ENCODE measurements at places on chromosomes 13 and 19.

GRCh38 chr13:109666656-109667055 lies 119.7 kb downstream of the IRS2 start:
- no peak for DNase-seq

DNA sequence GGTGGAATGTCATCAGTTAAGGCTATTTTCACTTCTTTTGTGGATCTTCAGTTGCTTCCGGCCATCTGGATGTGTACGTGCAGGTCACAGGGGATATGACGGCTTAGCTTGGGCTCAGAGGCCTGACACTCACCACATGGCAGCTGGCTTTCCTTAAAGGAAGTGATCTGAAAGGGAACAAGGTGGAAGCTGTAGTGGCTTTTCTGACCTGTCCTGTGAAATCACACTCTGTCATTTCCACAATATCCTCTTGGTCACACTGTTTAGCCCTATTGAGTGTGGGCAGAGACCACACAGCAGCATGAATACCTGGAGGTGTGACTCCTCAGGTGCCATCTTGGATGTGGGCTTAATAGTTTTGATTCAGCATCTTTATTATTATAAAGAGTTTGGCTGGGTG lies 4.5 kb upstream of the BAX start:
- no peak for DNase-seq

GRCh38 chr19:16588824-16589577 lies 16.8 kb upstream of the SLC35E1 start:
- no peak for DNase-seq

DNA sequence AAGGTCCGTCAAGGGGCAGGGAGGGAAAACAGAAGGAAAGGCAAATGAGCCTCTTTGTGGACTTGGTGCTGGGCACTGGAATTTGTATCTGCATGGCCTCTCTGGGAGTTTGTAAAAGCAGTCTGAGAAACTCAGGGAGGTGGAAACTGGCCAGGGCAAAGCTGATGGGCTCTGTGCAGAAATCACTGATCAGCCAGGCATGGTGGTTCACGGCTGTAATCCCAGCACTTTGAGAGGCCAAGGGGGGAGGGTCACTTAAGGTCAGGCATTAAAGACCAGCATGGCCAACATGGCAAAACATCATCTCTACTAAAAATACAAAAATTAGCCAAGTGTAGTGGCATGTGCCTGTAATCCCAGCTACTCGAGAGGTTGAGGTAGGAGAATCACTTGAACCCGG lies 369.9 kb upstream of the ZNF507 start:
- DNase-seq = no peak

DNA sequence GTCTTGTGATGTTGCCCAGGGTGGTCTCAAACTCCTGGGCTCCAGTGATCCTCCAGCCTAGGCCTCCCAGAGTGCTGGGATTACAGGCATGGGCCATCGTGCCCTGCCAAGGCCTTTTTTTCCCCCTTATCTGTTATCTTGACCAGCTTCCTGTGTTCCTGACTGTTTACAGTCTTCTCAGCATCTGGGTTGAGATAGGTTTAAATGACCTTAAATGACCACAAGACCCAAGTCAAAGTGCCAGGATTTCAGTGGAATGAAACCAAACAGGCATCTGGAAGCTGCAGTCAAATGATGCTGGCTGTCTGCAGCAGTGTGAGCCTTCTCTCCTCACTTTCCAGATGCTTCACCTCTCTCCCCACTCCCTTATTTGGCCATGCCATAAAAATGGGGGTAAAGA lies 114.2 kb upstream of the CLDN10 start:
- no peak for DNase-seq

GRCh38 chr13:38334845-38335244 lies 14.8 kb upstream of the UFM1 start:
- no peak for DNase-seq

GRCh38 chr13:20149762-20150161 lies 11.1 kb downstream of the GJA3 start:
- no peak for DNase-seq

- DNase-seq = no peak
Measured at GRCh38 chr19:33132425-33132824, 511 bp downstream of the WDR88 start.

GRCh38 chr13:21202767-21203531 lies 26.5 kb downstream of the MRPL57 start:
- no peak for DNase-seq

DNA sequence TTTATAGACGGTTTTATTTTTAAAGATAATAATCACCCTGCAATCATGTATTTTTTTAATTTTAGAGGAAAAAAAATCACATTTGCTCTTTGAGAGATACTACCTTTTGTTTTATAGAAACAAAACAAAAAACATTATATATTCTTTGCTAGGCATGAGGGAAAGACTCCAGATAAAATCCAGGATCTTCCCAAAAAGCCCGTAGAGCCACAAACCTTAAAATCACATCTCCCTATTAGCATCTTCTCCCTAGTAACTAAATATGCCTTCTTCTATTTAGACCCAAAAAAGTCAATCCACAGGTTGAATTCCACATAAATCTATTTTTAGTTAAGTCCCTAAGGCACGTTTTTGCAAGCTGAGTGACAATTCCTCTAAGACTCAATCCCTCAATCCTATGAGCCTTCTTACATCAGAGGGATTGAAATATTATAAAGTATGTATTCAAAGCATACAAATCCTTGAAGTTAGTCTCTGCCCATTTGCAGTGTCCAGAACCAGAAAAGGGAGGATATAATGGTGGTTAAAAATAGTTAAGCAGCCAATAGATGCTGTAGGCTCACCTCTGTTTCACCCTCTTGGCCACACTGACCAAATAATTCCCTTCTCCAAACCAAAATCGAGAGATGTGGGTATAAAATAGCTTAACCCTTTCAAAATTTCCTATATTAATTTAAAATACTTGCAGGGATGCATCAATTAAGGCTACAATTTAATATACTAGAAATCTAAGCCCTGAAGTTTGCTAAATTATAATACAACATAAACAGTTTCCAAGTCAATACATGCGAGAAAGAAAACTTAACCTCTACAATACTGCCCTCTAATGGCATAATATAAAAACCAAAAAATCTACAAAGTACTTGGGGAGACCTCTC lies 64.0 kb downstream of the SERP2 start:
- no peak for DNase-seq

DNA sequence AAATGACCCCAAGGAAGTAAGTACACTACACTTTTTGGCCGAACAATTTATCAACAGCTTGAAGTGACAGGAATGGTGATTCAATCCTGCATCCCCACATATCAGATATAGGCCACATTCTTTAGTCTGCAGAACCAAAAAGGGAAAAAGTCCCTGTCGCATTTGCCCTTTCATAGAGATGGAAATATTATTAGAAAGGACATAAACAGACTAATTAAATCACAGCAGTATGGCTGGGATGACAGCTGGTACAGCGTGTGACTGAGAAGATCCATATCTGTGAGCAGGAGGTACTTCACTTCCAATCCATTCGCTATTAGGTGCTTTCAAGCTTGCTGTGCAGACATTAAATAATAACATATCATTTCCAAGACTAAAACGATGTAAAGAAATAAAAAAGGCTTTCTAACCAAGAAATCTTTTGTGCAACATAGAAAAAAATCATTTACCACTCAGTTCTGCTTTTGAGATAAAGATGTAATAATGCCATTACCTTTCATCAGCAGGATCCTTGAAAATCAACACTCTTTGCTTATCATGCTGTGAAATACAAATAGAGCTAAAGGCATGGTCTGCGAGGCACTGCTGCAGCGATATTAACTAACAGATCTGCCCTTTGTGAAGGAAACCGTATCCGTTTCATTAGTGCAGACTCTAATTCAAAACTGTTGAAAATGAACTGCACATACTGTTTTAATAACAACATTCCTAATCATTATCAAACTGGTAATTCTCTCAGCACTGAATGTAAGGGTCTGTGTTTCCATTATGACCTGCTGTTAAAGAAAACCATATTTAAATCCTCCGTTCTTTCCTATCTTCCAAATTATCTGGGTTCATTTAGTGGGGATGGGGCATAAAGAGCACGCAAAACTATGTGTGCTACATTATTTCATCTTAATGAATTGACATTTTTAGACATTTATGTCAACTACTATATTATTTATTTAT lies 245.6 kb downstream of the DACH1 start:
- DNase-seq = no peak
